ENCODE measurements at places on chromosomes 11 and 22.

GRCh38 chr11:28110108-28110820, 2.1 kb downstream of the METTL15 start:
- H3K27ac ChIP-seq = peak overlapping the region; percentile 91
- peaks cover 24% of the 10 kb centered on the region for H3K36me3 ChIP-seq
- H3K27me3 ChIP-seq = no peaks in the 10 kb centered on the region
- DNase-seq = peak; percentile 67
- peaks cover 36% of the 10 kb centered on the region for H3K4me1 ChIP-seq
- peak overlapping the region; percentile 98 for H3K4me3 ChIP-seq

GRCh38 chr11:96021901-96022650, 98.2 kb upstream of the MTMR2 start:
- no peaks in the 10 kb centered on the region for H3K27me3 ChIP-seq
- no peak overlapping the region for H3K4me3 ChIP-seq
- DNase-seq = no peak
- peak overlapping the region; percentile 62 for H3K27ac ChIP-seq

GRCh38 chr11:69490516-69490915, 9.1 kb downstream of the LINC01488 start:
- DNase-seq = no peak
- no peak overlapping the region for H3K27ac ChIP-seq
- no peak overlapping the region for H3K4me3 ChIP-seq
- H3K27me3 ChIP-seq = no peaks in the 10 kb centered on the region

DNA sequence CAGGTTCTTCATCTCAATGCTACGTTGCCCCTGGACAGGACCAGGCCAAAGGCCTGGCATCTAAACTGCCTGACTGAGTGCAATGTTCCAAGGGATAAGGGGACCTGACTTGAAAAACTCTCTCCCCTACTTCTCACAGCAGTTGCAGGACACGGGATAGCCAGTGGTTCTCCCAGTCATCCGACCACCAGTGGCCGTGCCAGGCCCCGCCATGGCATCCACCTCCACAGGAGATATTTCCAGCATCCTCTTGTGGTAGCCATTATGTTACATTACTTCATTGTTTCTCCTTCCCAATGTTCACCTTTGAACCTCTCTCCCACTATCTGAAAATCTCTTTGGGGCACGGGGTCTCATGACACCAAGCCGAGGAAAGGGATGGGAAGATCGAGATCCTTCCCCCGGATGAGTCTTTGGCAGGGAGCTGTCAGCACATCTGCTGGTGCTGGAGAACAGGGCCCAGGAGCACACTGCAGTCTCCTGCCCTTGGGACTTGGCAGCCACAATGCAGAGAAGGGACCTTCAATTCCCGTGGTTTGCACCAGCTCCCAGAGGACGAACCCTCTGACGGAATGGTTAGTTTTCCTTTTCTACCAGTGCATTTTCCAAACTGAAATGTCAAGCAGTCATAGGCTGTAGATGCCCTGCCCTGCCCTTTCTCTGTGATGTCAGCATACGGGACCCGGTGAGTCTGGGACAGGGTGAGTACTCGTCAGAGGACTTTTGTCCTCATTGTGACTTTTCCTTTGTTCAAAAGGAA, 121.2 kb downstream of the ETS1 start:
- peaks cover 93% of the 10 kb centered on the region for H3K4me1 ChIP-seq
- H3K27me3 ChIP-seq = no peaks in the 10 kb centered on the region
- H3K36me3 ChIP-seq = peaks cover 96% of the 10 kb centered on the region
- H3K4me3 ChIP-seq = peak overlapping the region; percentile 68
- peak overlapping the region; percentile 97 for H3K27ac ChIP-seq

GRCh38 chr22:29288837-29289236, 17.6 kb upstream of the GAS2L1 start:
- H3K4me1 ChIP-seq = peaks cover 17% of the 10 kb centered on the region
- DNase-seq = no peak
- peaks cover 60% of the 10 kb centered on the region for H3K36me3 ChIP-seq
- no peaks in the 10 kb centered on the region for H3K27me3 ChIP-seq

- DNase-seq = no peak
- H3K4me1 ChIP-seq = no peaks in the 10 kb centered on the region
- no peak overlapping the region for H3K27ac ChIP-seq
- H3K4me3 ChIP-seq = no peak overlapping the region
Measured at GRCh38 chr11:83819931-83820549, 533.9 kb upstream of the CCDC90B start.
